Activated T-cell treated with anti-CD3 and anti-CD28 coated beads, Interleukin-2, amount 50 U/mL, for 24 hours (primary cell): ENCODE measurements at places on chromosomes 3 and 15.

DNA sequence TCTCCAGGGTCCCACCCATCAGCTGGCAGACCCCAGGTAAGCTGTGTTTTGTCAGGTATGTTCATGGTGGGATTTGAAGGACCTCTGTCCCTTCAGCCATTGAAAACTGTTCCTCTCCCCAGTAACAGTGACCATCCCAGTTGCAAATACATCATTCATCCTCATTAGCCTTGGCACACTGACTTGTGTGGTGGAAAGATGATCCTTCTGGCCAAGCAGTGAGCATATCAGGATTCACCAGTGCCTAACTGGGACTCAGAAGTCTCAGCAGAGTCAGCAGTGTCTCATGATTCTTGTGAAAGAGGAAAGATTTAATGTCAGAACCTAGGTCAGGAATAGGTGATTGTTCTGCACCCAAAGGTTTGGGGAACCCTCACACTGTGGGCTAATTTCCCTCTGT lies 90.2 kb downstream of the DNAJB8 start:
- no peak for DNase-seq
- H3K36me3 ChIP-seq, result peaks cover 9% of the 10 kb centered on the region
- H3K4me3 ChIP-seq, result no peak overlapping the region
- peaks cover 2% of the 10 kb centered on the region for H3K4me1 ChIP-seq
- H3K27ac ChIP-seq, result no peak overlapping the region

DNA sequence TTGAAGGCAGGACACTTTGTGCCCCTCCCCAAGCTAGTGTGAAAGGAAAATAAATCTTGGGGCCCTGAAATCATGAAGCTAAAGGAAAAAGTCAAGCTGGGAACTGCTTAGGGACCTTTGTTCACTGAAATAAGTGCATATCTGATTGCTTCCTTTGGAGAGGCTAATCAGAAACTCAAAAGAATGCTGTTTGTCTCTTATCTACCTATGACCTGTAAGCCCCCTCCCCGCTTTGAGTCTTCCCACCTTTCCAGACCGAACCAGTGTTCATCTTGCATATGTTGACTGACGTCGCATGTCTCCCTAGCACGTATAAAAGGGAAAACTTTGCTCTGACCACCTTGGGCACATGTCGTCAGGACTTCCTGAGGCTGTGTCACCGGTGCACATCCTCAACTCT lies 53.1 kb downstream of the SLC30A4 start:
- no peaks in the 10 kb centered on the region for H3K4me1 ChIP-seq
- H3K27me3 ChIP-seq, result peaks cover 31% of the 10 kb centered on the region
- DNase-seq, result no peak
- H3K4me3 ChIP-seq, result no peak overlapping the region

GRCh38 chr15:39573844-39574243 lies 7.0 kb upstream of the THBS1 start:
- peaks cover 56% of the 10 kb centered on the region for H3K27me3 ChIP-seq
- no peak overlapping the region for H3K4me3 ChIP-seq
- no peak overlapping the region for H3K27ac ChIP-seq
- DNase-seq, result no peak
- H3K4me1 ChIP-seq, result no peaks in the 10 kb centered on the region

DNA sequence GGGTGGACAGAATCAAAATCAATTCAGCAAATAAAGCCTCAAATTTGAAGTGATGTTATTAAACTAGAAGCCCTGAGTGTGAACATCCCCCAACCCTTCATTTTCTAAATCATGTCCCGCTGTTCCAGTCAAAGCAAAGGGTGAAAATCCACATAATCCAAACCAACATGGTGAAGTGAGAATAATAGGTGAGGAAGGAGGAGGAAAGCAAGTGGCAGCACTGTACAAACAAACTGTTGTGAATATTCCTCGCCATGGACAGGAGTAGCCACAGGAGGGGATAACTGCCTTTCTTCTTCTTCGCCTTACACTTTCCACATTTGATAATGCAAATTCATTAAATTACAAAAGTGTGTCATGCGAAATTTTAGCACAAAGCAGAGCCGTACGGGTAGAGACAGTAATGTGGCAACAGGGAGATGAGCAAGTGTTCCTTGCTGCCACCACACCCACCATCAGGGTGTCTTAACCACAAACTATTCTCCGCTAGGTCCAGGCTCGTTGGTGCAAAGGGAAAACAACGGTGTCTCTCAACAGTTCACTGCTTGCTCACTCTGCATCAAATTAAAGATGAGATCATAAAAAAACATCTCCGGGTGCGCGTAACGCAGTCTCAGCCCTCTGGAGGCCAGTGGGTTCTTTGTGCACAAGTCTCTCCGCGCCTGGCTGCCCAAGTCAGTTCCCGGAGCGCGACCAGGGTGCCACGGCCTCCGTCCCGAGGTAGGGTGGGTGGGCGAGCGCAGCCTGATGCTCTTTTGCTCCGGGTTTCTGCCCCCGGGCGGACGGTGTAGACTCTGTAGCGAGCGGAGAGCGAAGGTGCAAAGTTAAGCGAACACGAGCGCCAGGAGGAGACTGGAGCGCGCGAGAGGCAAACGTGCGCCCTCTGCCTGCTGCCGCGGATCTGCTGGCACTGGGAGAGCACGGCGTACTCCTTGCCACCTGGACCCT lies 6.7 kb downstream of the EPHA3 start:
- H3K4me1 ChIP-seq, result peaks cover 8% of the 10 kb centered on the region
- no peak overlapping the region for H3K27ac ChIP-seq
- peak overlapping the region; percentile 66 for H3K4me3 ChIP-seq
- H3K27me3 ChIP-seq, result peaks cover 18% of the 10 kb centered on the region
- DNase-seq, result peak; percentile 48
- no peaks in the 10 kb centered on the region for H3K36me3 ChIP-seq

DNA sequence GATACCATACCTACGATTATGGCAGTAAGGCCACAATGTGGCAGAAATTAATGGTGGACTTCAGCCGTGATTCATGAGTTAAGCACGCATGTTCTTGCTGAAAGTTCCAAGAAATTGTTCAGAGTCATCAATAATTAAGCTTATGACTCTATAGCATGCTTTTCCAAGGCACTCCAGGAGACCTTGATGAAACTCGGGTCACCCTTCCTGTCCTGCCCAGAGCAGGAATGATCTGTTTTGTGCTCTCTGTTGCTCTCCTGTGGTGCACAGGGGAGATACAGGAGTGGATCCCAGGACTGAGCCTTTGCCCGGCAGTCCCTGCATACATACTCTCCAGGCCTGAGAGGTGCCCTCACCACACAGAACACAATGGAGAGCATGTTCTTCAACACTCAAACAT lies 141.6 kb upstream of the SLC2A2 start:
- no peak overlapping the region for H3K27ac ChIP-seq
- H3K27me3 ChIP-seq, result no peaks in the 10 kb centered on the region
- no peak for DNase-seq

GRCh38 chr15:62578546-62578945 lies 413.5 kb upstream of the C2CD4B start:
- no peak overlapping the region for H3K27ac ChIP-seq
- no peak overlapping the region for H3K4me3 ChIP-seq
- H3K27me3 ChIP-seq, result peaks cover 28% of the 10 kb centered on the region
- H3K4me1 ChIP-seq, result no peaks in the 10 kb centered on the region
- DNase-seq, result no peak

GRCh38 chr15:60572541-60573421 lies 93.8 kb upstream of the ICE2 start:
- H3K36me3 ChIP-seq, result peaks cover 39% of the 10 kb centered on the region
- no peak for DNase-seq
- H3K27me3 ChIP-seq, result no peaks in the 10 kb centered on the region
- peak overlapping the region; percentile 92 for H3K27ac ChIP-seq
- peak overlapping the region; percentile 57 for H3K4me3 ChIP-seq

GRCh38 chr15:95832668-95833067 lies 497.8 kb upstream of the NR2F2 start:
- no peak for DNase-seq
- no peaks in the 10 kb centered on the region for H3K27me3 ChIP-seq

DNA sequence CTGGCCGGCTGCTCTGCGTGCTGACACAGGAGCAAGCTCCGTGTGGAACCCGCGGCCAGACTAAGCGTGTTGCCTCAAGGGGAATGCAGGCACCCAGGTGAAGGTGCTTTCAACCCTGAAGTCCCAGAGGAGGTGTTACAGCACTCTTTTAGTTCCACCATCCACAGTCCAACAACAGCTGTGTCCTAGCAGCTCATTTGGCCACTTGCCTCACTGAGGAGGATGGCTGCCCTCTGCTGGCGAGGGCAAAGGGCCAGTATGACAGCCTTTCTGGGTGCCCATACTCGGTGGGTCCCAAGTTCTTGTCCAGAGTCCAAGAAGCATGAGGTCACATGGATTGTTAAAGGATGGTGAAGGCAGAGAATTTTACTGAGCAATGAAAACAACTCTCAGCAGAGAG lies 87.8 kb downstream of the C3orf85 start:
- H3K36me3 ChIP-seq, result no peaks in the 10 kb centered on the region
- H3K27me3 ChIP-seq, result peaks cover under 1% of the 10 kb centered on the region
- H3K4me1 ChIP-seq, result no peaks in the 10 kb centered on the region
- no peak for DNase-seq
- H3K27ac ChIP-seq, result no peak overlapping the region

- DNase-seq, result no peak
- H3K36me3 ChIP-seq, result peaks cover 86% of the 10 kb centered on the region
- no peaks in the 10 kb centered on the region for H3K27me3 ChIP-seq
- peaks cover 45% of the 10 kb centered on the region for H3K4me1 ChIP-seq
- no peak overlapping the region for H3K27ac ChIP-seq
Measured at GRCh38 chr3:31634476-31634875, 101.8 kb downstream of the STT3B start.

DNA sequence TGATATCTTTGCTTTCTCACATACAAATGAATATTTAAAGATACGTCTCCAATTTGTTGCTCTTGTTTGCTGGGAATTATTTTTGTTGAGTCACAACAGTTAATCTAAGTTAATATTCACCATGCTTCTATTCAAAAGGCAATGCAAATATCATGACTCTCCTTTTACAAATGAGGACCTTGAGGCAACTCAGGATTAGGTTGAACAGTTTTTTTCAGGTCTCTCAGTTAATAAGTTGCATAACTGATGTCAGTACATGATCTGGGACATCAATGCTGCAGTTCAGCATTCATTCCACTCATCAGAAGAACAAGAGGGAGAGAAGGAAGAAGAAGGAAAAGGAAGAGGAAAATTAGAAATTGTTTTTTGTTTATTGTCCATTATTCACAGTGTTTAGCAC lies 781 bp upstream of the NAALADL2 start:
- no peaks in the 10 kb centered on the region for H3K4me1 ChIP-seq
- H3K27me3 ChIP-seq, result no peaks in the 10 kb centered on the region
- H3K4me3 ChIP-seq, result no peak overlapping the region
- H3K36me3 ChIP-seq, result no peaks in the 10 kb centered on the region
- no peak overlapping the region for H3K27ac ChIP-seq

DNA sequence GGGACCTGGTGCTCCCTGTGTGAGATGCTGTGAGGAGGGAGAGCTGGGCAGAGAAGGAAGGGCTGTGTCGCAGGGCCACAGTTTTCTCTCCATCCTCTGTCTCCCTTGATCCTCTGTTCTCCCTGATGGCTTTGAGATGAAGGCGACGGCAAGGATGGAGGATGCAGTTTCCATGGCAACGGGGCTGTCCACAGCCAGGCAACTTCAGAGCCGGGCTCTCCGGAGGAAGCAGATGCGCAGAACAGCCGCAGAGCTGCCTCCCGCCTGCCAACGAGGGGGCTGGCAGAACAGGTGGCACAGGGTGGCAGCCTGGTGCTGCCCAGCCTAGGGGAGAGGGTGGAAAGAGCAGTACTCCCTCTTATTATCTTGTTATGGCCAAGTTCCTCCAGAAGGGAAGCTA lies 9.9 kb upstream of the GRM2 start:
- peaks cover 78% of the 10 kb centered on the region for H3K36me3 ChIP-seq
- no peaks in the 10 kb centered on the region for H3K27me3 ChIP-seq
- H3K27ac ChIP-seq, result no peak overlapping the region
- H3K4me1 ChIP-seq, result peaks cover 18% of the 10 kb centered on the region
- no peak for DNase-seq

DNA sequence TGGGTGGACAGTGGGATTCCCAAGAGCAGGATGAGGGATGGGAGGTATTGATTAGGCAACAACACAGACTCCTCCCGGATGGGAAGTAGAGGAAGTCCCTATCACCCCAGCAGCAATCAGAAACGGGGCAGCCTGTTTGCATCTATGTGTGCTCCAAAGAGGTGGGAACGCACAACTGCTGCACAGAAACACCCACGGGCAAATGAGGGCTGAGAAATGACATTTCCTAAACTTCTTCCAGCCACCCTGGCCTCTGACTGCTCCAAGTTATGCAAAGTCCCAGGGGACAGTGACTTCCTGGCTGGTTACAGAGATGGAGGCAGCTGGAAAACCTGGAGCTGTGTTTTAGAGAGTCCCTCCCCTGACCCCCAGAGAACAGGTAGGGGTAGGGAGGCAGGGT lies 42.6 kb downstream of the HCN4 start:
- no peaks in the 10 kb centered on the region for H3K36me3 ChIP-seq
- no peaks in the 10 kb centered on the region for H3K27me3 ChIP-seq
- no peak overlapping the region for H3K4me3 ChIP-seq
- no peak overlapping the region for H3K27ac ChIP-seq

- H3K4me1 ChIP-seq, result peaks cover 6% of the 10 kb centered on the region
- no peak overlapping the region for H3K27ac ChIP-seq
- H3K36me3 ChIP-seq, result no peaks in the 10 kb centered on the region
- H3K27me3 ChIP-seq, result peaks cover 20% of the 10 kb centered on the region
- DNase-seq, result no peak
- H3K4me3 ChIP-seq, result no peak overlapping the region
Measured at GRCh38 chr3:179972881-179973423, 63.8 kb downstream of the PEX5L start.

DNA sequence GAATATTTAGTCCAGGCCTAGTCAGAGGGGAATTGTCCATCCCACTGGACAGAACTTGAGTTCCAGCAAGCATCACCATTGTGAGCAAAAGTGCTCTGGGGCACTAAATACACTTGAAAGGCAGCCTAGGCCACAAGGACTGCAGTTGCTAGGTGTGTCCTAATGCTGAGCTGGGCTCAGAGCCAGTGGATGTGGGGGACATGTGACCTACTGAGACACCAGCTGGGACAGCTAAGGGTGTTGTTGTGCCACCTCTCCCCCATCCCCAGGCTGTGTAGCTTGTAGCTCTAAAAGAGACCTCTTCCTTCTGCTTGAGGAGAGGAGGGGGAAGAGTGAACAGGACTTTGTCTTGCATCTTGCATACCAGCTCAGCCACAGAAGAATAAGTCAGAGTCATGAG lies 120.9 kb downstream of the DTWD1 start:
- no peaks in the 10 kb centered on the region for H3K4me1 ChIP-seq
- no peak overlapping the region for H3K4me3 ChIP-seq
- no peak overlapping the region for H3K27ac ChIP-seq
- peaks cover 5% of the 10 kb centered on the region for H3K27me3 ChIP-seq
- H3K36me3 ChIP-seq, result no peaks in the 10 kb centered on the region

DNA sequence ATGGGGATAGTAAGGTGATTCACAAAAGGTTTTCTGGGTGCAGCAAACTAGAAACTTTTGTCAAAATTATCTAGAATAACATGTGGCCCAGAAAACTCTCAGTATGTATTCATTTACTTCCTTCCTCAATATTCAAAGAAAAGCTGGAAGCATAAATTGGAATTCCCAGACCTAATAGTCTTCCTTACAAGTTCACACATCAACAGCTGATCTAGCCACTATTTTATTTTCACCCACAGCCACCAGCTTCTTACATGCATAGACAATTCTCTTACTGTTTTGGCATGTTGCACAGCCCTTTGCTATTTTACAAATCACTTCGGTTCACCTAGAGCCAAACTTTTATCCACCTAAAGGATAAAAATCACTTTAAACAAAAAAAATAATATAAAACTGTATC lies 647.8 kb upstream of the CCDC54 start:
- H3K4me3 ChIP-seq, result no peak overlapping the region
- H3K27me3 ChIP-seq, result no peaks in the 10 kb centered on the region
- H3K36me3 ChIP-seq, result no peaks in the 10 kb centered on the region
- no peaks in the 10 kb centered on the region for H3K4me1 ChIP-seq
- no peak for DNase-seq
